ENCODE measurements at places on chromosomes 1 and 21.

DNA sequence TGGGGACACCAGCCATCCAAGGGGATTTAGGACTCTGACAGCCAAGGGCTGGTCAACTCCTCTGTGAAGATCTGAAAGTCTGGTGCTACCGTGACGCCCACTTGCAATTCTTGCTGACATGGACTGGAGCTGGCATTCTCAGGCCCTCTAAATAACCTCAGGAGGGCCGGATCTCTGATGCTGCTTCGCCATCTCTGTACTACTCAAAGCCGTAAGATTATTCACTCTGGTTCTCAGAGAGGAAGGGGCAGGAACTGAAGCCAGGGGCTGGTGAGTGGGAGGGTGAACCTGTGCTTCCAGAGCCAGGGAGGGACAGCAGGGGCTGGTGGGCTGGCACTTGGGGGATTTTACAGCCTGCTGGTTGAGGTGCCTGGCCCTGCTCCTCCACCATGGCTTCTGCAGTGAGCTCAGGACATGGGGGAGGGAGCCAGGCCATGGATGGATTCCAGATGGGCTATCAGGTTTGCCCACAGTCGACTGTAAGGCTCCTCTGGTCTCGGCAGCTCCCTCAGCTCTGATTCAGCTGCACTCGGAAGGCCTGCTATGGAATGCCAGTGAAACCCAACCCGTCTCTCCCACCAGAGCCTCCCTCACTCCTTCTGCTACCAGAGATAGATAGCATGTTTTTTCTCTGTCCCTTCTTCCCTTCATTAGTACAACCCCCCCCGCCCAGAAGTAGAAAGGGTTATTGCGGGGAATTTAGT is 84.5 kb downstream of the PLXNA2 start:
- no peak for DNase-seq

GRCh38 chr1:53400761-53401674 is 58.2 kb upstream of the DMRTB1 start:
- no peak for DNase-seq

DNA sequence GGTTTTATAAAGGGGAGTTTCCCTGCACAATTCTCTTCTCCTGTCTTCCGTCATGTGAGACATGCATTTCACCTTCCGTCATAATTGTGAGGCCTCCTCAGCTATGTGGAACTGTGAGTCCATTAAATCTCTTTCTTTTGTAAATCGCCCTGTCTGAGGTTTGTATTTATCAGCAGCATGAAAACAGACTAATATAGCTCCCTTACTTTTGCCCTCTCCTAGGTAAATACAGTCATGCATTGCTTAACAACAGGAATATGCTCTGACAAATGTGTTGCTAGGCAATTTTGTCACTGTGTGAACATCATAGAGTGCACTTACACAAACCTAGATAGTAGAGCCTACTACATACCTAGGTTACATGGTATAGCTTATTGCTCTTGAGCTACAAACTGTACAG is 616.8 kb downstream of the RWDD3 start:
- no peak for DNase-seq

DNA sequence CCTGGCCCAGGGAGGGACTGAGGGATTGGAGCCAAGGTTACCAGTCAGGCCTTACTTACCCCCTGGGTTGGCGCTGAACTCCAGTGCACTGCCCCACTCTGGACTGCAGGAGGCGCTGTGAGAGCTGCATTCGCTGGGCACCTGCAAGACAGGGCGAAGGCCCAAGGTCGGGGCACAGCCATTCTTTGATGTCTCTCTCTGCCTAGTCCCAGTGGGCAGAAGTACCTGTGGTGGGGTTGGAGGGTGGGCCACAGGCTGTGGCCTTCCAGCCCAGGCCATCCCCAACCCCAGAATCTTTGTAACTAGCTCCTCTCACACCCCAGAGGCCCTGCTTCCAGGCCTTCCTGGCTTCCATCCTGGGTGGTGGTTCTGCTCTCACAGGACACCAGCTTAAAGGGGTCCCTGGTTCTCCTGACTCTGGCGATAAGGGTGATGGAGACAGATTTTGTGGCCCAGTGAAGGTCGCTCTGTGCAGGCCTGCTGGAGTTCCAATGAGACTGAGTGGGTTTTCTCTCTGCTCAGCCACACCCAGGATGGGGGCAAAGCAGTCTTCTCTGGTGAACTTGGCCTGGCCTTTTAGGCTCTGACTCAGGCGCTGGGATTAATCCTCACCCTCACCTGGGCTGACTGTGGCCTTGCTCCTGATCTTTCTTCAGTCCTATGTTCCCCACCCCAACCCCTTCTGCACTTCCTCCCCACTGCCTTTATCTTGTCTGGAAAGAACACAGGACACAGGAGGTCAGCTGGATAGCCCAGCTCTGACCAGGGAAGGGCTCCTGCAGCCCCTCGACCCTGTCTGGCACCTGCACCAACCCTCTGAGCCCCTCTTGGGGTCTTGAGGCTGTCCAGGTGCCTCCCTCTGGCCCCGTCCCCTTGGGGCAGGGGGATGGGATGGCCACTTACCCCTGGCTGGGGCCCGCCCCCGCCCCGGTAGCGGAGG is 954 bp downstream of the MYOG start:
- no peak for DNase-seq

DNA sequence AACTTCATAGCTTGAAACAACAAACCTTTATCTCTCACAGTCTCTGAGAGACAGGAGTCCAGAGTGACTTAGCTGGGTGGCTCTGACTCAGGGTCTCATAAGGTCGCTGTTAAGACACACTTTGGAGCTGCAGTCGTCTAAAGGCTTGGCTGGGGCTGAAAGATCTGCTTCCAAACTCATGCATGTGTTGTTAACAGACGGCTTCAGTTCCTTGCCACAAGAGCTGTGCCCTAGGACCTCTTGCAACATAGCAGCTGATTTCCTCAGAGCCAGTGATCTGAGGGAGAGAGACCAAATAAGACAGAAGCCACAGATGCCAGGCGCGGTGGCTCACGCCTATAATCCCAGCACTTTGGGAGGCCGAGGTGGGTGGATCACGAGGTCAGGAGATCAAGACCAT is 176.8 kb downstream of the DISC1 start:
- no peak for DNase-seq

- DNase-seq: no peak
These were observed 76.8 kb downstream of the CD46 start for GRCh38 chr1:207828485-207829158.

DNA sequence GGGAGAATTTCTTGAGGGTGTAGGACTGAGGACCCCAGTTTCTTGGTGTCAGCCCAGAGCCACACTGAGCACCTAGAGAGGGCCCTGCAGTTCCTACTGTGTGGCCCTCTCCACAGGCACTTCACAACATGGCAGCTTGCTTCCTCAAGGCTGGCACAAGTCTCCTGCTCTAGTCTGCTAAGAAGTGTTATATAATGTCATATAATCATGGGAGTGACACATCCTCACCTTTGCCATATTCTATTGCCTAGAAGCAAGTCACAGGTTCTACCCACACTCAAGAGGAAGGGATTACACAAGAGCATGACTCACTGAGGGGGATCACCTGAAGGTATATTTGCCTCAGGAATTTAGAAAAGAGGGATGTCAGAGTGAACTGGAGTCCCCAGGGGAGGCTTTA is 5.5 kb upstream of the SNX27 start:
- no peak for DNase-seq

DNA sequence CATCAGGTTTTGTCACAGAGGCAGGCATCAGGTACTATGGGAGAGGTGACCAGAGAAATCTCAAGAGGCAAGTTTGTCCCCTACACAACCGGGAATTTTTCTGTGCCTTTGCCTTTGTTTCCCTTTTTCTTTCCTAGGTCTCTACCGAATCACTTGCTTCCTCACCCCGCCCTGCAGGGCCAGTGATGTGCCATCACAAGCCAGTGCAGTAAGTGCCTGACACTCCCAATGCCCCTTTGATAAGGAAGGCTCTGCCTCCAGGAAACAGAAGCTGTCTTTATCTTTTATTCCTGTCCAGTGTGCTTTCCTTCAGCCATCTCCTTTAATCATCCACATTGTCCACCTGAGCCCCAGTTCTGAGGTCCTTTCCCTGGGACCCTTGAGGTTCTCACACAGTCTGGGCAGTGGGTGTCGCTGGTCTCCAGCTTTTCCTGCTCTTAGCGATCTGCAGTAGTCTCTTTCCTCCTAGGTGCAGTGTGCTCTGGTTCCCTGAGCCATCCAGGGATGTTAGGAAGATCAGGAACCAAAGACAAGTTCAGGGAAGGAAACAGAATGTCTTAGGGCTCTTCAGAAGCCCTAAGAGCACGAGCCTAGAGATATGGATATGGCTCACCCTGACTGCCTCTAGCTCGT is 36.6 kb downstream of the GJA5 start:
- no peak for DNase-seq

GRCh38 chr1:221078260-221078965 is 199.2 kb downstream of the HLX start:
- no peak for DNase-seq

DNA sequence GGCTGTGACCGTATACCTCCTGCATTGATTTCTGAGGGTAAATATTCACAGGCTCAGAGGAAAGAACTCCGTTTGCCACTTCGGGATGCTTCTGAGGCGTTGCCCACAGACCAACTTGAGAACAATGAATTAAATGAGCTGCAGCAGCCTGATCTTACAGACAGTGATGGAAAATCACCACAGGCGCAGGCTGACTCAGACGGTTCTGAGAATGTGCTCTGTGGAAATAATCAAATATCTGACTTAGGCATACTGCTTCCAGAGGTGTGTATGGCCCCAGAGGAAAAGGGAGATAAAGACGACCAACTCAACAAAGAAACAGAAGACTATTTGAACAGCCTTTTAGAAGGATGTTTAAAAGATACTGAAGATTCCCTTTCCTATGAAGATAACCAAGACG is 76.7 kb upstream of the SCCPDH start:
- DNase-seq: no peak

DNA sequence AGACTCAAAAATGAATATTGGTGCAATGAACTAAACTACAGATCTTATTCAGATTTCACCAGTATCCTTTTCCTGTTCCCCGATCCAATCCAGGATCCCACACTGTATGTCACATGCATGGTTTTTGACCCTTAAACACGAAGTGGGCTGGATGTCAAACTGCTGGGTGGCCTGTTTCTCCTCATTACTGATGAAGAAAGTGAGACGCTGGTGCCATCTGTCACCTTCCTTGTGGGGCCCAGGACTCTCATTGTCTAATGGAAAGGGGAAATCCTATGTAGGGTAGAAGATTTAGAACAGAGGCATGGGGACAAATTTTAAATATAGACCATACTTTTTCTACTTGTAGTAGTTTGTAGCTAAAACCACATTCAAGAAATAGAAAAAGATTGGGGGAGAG is 56.2 kb downstream of the DISC1 start:
- DNase-seq: no peak

DNA sequence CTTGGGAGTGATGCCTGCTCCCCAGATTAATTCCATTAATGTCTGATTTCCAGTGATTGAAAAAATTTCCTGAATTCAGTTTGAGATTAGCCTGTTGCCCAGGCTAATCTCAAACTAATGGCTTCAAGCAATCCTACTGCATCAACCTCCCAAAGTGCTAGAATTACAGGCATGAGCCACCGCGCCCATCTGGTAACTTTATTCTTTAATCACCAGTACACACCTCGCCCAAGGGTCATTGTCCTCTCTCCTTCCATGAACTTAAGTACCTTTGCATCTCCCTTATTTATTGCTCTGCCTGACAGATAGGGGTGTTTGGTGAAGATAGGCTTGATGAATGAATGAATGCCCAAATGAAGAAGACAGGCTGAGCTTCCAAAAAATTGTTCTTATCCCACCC is 366.5 kb downstream of the SIPA1L2 start:
- no peak for DNase-seq

DNA sequence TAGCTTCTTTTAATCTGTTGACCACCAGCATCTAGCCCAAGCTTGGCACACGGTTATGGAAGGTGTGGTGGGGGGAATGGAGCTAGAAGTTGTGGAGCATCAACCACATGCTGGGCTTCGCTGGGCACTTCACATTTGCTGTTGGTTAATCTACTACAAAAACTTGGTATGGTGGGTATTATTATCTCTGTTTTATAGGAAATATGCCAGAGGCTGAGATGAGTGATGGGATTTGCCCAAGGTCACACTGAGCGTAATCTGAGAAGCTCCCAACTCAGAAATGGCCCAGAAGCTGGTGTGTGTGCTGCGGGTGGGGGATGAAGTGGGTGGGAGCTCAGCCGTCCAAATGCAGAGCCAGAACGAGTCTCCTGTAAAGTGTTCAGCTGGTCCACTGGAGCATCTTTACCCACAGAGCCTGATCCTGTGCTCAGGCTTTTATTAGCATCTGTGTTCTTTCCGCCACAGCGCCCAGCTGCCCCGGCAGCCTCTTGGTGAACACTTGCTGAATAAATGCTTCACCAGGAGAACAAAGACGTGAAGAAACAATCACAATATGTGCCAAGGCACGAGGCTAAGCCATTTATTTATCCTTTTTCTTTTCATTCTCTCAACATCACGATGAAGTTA is 98.6 kb upstream of the JUN start:
- DNase-seq: no peak

DNA sequence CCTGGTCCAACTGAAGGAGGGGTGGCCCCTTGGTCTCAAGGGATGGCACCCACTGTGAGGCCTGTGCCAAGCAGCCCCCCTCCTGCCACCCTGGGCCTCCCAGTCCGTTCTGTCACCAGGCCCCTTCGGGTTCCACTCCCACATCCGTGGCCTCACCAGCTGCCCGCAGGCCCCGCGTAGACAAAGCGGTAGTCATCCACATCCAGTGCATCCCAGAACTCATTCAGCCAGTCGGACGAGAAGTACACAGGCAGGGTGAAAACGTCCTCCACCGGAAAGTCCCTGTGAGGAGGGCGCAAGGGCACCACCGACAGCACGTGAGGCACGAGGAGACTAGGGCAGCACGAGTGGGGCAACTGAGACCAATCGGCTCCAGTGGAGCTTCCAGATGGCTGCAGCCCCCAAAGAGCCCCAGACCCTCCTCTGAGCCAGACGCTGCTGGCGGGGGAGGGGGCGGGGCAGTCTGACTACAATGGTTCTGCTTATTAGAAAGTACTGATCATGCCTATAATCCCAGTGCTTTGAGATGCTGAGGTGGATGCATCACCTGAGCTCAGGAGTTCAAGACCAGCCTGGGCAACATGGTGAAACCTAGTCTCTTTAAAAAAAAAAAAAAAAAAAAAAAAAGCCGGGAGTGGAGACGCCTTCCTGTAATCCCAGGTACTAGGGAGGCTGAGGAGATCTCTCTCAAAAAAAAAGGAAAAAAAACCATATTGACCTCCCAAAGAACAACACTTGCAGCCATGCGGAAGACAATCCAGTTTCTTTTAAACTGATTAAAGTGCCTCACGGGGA is 1.2 kb downstream of the JMJD4 start:
- no peak for DNase-seq

DNA sequence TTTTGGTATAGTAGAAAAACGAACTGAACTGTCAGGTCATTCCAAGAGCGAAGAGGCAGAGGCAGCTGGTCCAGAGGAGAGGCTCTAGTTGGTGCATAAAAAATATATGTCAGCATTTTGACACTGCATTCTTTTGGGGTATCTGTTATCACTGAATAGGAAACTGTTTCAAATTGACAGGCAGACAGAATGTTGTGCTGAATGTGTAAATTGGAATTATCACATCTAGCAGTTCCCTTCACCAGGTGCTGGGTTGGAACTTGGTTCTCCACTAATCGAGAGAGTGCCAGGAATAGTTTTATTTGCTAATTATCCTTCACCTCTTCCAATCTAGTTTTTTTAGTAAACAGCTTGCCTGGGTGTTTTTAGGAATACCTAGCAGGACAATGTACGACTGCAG is 52.2 kb downstream of the ADGRL2 start:
- DNase-seq: no peak
